ENCODE measurements at places on chromosomes 2 and 18.

GRCh38 chr2:24886126-24886501 is 33.9 kb downstream of the ADCY3 start:
- no peak for DNase-seq

GRCh38 chr2:436205-436604 is 148.3 kb upstream of the ALKAL2 start:
- DNase-seq: no peak

DNA sequence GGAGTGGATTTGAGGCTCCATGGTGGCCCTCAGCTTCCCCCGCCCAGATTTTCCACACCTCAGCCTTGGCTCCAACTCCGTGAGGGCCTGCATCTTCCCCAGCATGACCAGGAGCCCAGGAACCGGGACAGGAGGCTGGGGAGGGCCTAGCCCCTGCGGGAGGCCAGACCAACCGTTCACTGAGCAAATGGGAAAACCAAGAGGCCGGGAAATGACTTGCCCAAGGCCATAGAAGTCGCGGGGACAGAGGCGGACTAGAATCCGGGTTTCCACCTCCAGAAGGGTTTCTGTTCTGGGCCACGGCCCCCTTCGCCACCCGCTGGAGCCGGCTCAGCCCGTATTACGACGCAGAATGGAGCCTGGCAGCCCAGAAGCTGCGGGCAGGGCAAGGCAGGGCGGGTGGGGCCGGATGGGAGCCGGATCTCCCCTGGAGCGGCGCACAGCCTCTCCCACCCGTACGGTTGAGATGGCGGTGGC is 7.9 kb upstream of the CRYBA2 start:
- no peak for DNase-seq

DNA sequence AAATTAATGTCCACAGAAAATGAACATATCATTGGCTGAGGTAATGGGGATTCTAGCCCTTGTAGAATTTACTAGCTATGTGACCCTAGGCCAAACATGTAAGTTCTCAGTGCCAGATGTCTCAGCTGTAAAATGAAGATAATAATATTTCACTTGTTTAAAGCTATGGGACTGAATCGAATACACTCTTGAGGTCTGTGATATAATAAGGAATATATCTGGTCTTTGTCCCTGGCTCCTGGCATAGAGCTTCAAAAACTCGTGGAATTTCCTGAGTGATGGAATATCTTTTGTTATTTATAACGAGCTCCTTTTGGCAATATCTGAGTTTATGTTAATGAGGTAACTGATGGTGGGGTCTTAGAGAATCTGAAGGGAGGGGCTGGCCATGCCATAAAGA is 201.4 kb upstream of the CYP26B1 start:
- DNase-seq: no peak

- DNase-seq: peak; percentile 33
Measured at GRCh38 chr18:6052449-6052913, 157.2 kb upstream of the TMEM200C start.

DNA sequence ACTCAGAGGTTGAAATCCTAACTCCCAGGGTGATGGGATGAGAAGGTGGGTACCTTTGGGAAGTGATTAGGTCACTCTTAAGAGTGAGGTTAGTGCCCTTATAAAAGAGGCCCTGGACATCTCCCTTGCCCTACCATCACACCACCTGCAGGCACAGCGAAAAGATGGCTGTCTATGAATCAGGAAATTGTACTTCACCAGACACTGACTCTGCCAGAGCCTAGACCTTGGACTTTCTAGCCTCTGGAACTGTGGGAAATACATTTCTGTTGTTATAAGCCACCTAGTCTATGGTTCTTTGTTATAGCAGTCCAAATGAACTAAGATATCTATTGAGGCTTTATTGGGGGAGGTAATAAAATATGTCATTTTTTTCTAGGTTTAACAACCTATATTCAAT is 203.6 kb downstream of the SLC8A1 start:
- DNase-seq: no peak

DNA sequence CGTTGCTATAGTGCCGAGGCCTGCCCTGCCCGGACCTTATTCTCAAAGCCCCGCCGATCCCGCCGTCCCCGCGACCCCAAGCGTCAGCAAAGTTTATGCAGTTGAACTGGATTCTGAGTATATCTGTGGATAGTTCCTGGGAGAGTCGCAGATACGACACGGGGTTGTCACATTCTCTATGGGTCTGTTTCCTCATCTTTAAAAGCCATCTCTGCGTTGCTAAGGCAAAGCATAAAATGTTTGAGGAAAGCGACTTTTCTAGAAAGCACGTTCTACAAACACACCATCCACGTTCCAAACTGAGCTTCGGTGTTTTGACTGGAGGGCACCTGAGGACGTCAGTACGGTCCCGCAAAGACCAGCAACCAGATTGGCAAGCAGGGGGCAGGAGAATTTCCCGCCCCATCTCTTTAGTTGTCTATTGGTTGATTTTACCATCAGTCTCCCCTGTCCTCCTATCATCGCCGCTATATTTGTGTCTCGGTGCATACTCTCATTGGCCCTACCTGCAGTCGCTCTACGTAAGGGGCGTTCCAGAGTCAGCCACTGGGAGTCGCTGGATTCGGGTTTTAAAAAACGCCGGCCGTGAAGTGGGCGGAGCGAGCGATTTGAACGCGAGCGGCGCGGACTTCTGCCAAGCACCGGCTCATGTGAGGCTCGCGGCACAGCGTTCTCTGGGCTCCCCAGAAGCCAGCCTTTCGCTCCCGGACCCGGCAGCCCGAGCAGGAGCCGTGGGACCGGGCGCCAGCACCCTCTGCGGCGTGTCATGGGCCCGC is at the start of gene CENPA:
TSS of gene CENPA (plus strand) at position 626 of the 776 bp plus-strand sequence. CDS start at position 767, 141 bp downstream.
- peak; percentile 100 for DNase-seq

- no peak for DNase-seq
Measured at GRCh38 chr2:126846241-126846640, 52.4 kb upstream of the TEX51 start.

DNA sequence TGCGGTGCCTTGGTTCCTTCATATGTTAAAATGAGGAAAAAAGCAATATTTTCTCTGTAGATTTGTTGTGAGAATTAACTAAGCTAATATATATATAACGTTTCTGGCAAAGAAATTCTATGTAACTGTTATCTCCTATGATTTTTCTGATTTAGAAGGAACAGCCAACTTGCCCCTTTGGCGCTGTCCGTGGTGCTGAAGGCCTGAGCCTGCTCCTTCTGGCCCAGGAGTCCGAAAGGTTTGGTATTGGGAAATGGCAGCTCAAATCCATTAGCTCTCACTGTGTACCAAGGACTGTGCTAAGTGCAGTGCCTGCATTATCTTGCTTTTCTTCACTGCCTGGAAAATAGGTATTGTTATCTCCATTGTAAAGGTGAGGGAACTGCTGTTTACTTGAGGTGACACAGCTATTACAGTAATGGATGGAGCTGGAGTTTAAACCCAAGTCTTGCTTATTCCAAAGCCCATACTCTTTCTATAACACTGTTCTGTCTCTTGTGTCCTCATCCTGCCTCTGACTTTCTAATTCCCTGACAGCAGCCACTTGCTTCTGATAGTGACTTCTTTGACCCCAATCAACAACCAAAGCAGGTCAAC is 52.2 kb downstream of the C1QL2 start:
- peak; percentile 42 for DNase-seq

GRCh38 chr2:218046238-218046637 is 22.8 kb upstream of the RUFY4 start:
- no peak for DNase-seq
